ENCODE measurements at places on chromosomes 2 and 18.

GRCh38 chr2:32330136-32330535, 26.7 kb upstream of the BIRC6 start:
- no peak for DNase-seq

DNA sequence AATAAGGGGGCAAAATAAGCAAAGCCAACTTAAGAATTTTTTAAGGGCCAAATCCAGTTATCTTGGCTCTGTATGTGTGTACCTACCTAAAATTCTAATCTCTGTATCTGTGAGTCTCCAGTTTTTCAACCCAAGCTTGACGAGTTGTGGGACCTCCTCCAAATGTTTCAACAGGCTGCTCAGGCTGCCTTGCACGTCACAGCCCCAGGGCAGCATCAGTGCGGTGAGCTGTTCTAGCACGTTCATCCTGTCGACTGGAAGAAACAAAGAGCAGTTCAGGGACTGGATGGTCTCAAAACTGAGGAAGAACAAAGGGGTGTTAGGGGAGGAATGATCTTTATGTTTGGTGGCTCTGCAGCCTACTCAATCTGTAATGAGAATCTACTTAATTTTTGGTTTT, 29.4 kb downstream of the NLRC4 start:
- DNase-seq: peak; percentile 11

DNA sequence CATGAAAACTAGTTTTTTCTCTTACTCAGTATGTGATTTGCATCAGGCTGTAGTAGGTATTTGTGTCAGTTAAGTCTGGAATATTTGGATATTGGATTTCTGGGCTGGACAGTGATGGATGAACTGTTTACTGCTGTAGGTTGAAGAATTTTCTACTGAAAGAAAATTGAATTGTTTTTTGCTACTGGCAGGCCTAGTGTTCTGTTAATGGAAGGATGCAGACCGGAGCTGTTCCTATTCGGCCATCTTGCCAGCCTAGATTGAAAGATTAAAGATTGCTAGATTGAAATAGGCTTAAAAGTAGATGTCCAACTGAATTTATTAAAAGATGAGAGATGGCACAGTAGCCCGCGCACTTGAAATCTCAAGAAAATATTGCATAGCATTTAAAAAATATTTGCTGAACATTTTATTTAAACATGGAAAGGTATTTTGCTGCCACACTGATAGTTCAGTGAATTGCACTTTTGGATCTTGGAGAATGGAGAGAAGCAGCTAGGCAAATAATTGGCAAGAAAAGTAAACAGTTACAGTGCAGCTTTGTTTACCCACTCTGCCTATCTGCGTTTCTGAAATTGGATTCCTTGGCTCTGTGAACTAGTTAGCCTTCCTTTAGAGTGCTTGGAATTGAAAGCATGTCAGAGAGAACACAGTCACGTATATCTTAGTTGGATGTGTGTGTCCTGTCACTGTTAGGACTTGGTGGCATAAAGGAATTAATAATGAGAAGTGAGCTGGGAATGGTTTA, 54.1 kb downstream of the EPB41L5 start:
- DNase-seq: peak; percentile 40

DNA sequence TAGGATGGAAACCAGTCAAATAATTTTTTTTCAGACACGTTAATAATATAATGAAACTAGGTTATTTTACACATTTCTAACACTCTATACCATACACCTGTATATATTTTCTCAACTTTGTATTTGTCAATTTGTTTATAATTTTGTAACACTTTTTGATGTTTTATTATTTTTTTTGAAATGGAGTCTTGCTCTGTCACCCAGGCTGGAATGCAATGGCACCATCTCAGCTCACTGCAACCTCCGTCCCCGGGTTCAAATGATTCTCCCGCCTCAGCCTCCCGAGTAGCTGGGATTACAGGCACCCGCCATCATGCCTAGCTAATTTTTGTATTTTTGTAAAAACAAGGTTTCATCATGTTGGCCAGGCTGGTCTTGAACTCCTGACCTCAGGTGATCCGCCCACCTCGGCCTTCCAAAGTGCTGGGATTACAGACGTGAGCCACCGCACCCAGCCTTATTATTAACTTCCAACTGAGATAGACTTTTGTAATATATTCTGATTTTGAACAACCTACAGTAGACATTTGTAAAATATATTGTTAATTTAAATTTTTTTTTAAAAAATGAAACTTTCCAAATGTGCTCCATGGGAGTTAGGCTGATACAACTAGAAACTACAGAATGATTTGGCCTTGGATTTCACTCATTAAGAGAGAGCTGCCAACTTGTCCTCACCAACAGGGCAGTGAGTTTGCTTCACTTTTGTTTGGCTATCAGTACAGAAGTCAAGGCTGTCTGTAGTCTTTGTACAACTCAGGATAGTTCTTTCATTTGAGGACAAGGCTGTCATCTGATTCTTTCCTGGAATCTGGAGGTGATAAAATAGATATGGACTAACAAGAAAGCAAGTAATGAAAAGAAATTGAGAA, 33.9 kb upstream of the COBLL1 start:
- no peak for DNase-seq

DNA sequence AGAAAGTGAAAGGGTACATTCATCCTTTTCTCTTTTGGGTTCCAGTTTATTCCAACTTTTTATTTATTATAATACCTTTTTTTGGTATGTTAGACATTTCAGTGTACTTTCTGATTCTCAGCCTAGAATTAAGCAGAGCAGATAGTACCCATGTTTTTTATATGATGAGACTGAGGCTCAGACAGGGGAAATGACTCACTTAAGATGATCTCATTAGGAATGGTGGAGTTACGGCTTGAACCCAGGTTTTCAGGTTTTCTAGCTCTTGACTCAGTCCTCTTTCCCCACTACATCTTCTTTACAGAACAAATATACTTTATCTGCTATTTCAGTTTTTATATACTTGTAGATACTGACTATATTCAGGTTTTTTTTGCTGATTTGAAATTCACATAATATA, 51.7 kb upstream of the OTX1 start:
- DNase-seq: no peak

- DNase-seq: no peak
Measured at GRCh38 chr2:86628091-86628522, 4.4 kb upstream of the RNF103 start.

Data from brain (organoid and tissue), 16 donors.